Astrocyte (in vitro differentiated cells and primary cell): ENCODE measurements at places on chromosomes 12 and 14.

- DNase-seq: no peak
Observed at GRCh38 chr12:131221061-131221956, 267.6 kb downstream of the ADGRD1 start.

DNA sequence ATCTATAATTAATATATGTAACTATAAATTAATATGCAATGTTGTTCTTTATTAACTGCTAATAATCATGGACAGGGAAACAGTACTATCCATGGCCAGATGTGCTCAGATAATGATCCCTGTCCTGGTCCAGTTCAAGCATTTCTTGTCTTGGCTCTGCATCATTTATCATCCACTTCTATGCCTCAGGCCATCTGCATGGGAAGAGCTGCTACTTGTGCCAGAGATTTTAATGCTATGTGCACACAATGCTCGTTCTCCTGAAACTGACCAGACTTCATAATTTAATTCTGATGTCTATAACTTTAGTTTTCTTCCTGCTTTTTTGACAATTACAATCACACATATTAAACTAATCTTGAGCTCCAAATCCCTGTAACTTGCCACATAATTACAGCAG is 11.2 kb upstream of the TMX1 start:
- DNase-seq: no peak

GRCh38 chr12:31020385-31021166 is 53.1 kb upstream of the DDX11 start:
- DNase-seq: no peak

GRCh38 chr14:100994082-100994481 is 90.6 kb upstream of the RTL1 start:
- DNase-seq: peak; percentile 51

GRCh38 chr14:37585971-37586796 is 8.9 kb downstream of the FOXA1 start:
- no peak for DNase-seq

DNA sequence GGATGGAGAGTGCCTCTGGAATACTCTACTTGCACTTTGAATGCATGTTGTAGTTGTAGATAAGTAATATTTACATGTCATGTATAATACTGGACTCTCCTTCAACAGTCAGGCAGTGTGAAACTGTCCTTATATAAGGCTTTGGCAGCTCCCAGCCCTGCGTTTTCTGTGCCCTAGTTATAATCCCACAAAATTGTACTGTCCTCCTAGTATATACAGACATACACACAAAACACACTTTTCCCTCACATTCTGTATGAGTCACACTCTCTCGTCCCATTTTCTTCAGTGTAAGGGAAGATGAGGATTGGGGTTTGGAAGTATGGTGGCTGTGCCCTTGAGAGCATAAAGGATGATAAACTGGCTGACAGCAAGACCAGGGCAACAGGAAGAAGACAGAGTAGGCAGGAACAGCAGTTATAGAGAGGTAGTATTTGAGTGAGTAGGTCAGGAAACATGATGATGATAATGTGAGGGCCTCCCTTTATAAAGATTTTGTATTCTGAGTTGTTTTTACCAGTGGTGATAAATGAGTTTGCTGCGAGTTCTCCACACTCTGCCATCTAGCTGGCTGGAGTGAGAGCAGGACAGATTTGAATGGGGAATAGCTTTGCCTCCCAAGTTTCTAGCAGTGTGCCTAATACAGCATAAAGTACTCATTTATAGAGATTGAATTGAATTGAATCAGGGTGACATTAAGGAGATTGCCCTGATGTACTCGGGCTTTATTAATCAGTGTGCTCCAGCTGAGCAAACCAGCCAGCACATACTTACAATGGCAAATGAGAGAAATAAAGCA is 5.0 kb downstream of the CREBL2 start:
- peak; percentile 8 for DNase-seq

GRCh38 chr14:102883089-102883541 is 39.3 kb upstream of the AMN start:
- DNase-seq: no peak

GRCh38 chr12:90304231-90304630 is 595.6 kb upstream of the ATP2B1 start:
- DNase-seq: no peak

- DNase-seq: peak; percentile 54
Observed at GRCh38 chr12:65566751-65567150, 257.5 kb upstream of the HMGA2 start.

- no peak for DNase-seq
Observed at GRCh38 chr12:113278141-113278540, 56.8 kb downstream of the SLC8B1 start.

GRCh38 chr12:47772094-47772660 is 861 bp upstream of the SLC48A1 start:
- no peak for DNase-seq

DNA sequence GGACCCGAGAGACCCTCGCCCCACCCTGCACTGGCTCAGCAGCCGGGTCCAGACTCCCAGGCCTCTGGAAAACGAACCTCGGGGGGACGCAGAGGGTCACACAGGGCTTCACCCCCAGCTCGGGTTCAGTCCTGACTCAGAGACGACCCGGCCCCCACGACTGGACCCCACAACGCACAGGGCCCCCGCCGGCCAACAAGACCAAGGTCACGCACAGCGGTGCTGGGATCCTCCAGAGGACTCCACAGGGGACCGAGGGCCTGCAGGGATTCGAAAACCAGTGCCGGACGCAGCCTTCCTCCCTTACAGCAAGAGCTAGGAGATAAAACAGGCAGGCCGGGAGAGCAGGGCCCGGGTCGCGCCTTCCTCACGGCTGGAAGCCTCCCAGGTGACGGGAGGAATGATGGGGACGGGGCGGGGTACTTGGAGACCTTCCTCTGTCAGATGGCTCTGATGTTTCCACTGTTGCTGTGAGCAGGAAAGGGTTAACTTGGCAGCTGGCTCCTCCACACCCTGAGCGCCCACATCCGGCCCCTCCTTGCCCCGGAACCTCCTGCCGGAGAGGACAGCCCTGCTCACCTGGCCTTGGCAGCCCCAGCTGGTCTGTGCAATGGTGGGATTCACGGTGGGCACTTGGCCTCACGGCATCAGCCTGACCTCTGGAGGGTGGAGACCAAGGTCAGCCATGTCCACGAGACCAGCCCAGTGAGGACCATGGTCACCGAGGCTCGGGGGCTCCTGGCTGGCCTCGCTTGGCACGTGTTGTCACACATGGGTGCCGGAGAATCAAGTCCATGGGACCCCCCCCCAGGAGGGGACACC is 46.2 kb downstream of the GALNT9 start:
- no peak for DNase-seq

- no peak for DNase-seq
Observed at GRCh38 chr12:668090-668481, 4.8 kb upstream of the NINJ2 start.

DNA sequence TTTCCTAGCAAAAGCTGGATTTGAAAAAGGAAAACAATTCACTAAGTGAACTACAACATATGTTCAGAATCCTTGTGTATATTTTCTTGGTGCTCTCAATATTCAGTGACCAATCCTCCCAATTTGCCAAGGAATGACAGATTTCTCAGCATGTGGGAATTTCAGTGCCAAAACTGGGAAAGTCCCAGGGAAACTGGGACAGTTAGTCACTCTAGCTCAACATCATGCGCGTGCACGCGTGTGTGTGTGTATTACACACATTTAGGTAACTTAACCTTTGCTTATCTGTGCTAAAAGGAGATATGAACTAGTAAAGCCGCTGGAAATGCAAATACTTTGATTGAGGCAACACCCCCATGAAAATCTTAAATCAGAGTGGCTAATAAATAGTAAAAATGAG is 26.1 kb upstream of the SLC6A13 start:
- peak; percentile 72 for DNase-seq

DNA sequence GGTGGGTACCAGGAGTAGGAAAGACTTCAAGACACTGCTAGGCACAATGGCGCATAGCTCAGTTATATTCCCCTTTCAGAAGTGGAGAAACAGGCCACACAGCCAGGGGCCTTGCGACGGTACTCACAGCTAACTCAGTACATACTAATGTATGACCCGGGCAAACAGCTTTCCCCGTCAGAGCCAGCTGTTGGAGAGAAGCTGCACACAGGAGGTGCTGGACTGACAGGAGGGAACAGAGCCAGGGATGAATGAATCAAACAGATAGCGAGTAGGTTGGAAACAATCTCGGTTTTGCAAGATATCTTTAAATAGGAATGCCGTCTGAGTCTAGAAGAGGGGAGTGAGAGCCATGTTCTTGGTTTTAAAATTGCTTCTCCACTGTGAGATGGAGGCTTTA is 45.5 kb downstream of the PRIMA1 start:
- DNase-seq: no peak

GRCh38 chr12:132445884-132446632 is 43.9 kb upstream of the FBRSL1 start:
- peak; percentile 32 for DNase-seq

GRCh38 chr12:54891717-54892478 is 37.6 kb downstream of the MUCL1 start:
- DNase-seq: no peak

DNA sequence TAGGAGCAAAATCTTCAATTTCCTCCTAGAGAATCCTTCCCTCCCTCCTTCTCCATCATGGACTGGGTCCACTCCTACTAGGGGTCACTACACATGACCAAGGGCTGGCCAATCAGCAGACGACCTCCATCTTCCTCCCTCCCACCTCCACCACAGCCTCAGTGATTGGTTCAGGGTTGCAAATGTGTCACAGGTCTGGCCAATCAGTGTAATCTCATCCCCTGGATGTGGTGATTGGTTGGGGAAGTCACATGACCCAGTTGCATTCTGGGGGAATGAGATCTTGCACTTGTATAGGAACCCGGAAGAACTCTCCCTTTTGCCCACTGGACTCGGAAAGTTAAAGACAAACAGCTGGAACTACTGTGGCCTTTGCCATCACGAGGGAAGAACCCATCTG is 169.2 kb downstream of the PIWIL1 start:
- DNase-seq: no peak

DNA sequence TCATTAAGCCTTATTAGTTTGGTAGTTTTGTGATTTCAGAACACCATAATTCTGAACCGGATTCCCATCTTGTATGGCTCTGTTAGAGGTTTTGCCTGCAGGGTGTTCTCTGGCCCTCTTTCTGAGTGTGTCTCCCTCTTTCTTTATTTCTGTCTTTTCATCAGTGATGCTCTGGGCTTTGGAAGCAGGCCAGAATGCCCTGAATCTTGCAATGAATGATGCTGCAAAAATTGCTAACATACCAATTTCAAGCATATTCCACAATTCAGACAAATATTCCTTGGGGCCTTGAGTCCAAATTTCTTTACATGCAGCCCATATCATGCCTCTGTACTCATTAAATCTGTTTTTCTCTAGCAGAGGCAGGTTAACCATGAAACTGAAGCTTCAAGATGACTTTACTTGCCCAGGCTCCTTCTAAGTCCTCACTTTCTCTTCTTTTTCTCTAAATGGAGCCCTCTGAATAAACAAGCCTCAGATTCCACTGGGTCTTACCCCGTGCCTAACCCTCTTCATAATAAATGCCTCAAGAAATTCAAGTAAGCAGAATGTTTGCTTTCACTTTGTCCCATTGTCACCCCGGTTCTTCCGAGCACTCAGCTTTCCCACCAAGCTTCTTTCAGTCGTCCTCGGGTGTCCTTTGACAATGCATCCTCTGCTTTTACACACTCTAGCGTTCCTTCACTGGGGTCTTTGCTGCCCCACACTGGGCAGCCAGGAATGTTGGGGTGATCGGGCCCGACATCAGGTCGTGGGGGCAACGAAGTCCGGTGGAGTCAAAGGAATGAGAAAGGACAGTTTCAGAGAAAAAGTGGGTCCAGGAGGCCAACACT is 78.8 kb upstream of the SLC38A4 start:
- DNase-seq: no peak

DNA sequence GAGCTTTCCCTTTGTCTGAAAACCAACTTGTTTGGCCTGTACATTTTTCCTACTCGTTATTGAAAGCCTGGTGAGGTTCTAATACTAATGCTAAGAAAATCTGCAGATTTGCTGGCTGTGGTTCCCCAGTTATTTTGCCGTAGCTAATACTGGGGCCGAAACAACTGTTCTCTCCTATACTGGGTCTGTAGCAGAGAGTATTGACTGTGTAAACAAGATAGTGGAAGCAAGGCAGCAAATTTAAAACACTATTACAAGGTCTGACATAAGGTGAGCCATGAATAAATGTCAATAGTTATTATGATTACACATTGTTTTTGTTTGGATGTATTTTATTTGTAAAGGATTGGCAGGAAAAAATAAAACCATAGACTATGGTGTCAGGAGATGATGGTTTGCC is 1244.0 kb downstream of the AACS start:
- DNase-seq: no peak

DNA sequence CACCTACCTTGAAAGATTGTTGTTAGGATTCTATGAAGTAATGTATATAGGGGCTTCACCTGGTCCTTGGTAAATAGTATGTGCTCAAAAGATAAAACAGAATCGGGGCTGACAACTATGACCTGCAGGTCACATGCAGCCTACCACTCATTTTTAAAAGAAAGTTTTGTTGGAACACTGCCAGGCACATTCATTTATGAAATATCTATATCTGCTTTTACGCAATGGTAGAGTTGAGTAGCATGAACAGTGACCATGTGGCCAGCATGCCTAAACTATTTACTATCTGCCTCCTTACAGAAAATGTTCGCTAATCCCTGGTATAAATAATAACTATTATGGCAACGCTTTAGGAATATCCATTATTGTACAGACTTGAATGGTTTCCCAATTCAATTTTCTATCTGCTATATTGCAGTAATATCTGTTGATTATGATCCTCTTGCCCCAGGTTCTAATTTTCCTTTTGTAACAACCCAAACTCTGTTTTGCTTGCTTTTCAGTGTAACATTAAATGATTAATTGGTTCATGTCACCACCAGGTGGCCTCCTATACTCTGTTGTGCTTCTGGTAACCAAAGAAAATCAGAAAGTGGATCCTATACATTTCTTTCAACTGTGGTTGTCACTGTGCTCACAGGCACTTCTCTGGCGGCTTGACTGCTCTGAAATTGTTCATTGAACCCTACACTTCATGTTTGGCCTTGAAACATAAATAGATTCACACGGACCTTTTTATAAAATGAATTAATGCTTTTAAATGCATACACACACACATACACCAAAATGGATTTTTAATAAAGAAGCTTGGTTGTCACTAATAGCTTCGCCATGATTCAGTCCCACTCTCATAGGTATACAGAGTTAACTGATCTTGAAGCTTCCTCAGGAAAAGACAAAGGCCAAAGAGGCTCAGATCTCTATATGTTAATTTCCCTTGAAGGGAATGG is 227.7 kb upstream of the NPAS3 start:
- DNase-seq: peak; percentile 25

GRCh38 chr14:96852823-96853422 is 55.7 kb downstream of the VRK1 start:
- DNase-seq: peak; percentile 20

DNA sequence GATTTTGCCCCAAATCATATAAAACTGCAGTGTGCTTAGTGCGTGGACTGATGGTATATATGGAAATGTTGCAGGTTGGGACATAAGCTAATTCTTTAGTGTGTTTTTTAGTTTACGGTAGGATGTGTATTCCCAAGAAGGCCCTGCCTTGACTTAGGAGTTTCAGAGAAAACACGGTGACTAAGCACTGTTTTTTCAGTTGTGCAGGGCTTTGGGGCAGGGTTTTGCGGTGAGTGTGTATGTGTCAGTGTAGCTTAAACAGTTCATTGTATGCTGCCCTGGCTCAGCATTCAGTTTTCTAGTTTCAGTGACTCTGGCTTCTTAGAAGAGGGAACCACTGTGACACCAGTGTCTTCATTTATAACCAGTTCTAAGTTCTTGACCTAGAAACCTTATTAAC is 101.2 kb downstream of the AKAP6 start:
- DNase-seq: peak; percentile 91

GRCh38 chr12:94670075-94670474 is 19.7 kb upstream of the TMCC3 start:
- DNase-seq: no peak

- DNase-seq: no peak
Observed at GRCh38 chr14:20971705-20972021, 16.4 kb downstream of the RNASE2 start.
